ENCODE measurements at places on chromosomes 7 and 10. TPM values are rescaled to one million over a fixed set of nuclear protein-coding genes. Genes with fewer than 3 reads are reported as not detected.

DNA sequence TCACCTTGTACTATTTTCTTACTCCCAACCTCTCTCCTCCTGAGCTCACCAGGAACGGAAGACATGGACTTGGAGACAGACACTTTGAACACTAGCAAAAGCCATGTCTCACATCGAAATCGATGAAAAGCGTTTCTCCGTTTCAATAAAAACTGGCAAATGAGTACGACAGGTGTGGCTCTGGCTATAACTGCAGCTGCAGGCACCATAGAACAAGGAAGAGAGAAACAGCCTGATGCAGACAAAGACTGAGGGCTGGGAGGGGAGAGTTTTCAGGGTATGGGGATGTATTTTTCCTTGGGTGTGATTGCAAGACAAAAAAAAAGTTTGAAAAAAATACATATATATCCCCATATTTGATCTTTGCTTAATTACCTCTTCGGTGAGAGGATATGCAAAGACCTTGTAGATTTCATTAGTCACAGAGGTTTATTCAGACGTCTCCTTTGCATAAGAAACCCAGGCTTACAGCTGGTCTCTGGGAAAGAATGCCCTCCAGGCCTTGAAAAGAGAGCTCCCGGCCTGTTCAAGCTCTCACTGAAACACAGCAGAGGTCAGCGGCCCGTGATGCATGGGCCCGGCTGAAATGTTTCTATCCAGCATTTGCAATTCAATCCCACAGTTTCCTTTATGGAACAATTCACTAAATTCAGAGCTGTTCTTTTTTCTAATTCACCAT lies 63.1 kb downstream of the TLL2 start:
- H3K4me3 ChIP-seq: no peak overlapping the region
- H3K27me3 ChIP-seq: peaks cover 31% of the 10 kb centered on the region
- no peaks in the 10 kb centered on the region for H3K36me3 ChIP-seq

Gene SUMF2
- 119 TPM for total RNA-seq

Gene AZGP1
- total RNA-seq: not detected

- H3K36me3 ChIP-seq: peaks cover 13% of the 10 kb centered on the region
- no peaks in the 10 kb centered on the region for H3K27me3 ChIP-seq
- H3K27ac ChIP-seq: peak overlapping the region; percentile 74
Observed at GRCh38 chr10:3765146-3765545, 19.9 kb downstream of the KLF6 start.

GRCh38 chr10:71778071-71778825 lies 4.9 kb upstream of the VSIR start:
- no peaks in the 10 kb centered on the region for H3K27me3 ChIP-seq
- H3K4me1 ChIP-seq: peaks cover 70% of the 10 kb centered on the region
- no peak for DNase-seq

- H3K27ac ChIP-seq: no peak overlapping the region
- H3K4me3 ChIP-seq: no peak overlapping the region
- H3K4me1 ChIP-seq: no peaks in the 10 kb centered on the region
- DNase-seq: no peak
- H3K36me3 ChIP-seq: no peaks in the 10 kb centered on the region
- peaks cover 32% of the 10 kb centered on the region for H3K27me3 ChIP-seq
Observed at GRCh38 chr7:22137026-22137425, 191.3 kb upstream of the CDCA7L start.

GRCh38 chr10:118698421-118698820 lies 56.3 kb downstream of the CACUL1 start:
- H3K27me3 ChIP-seq: no peaks in the 10 kb centered on the region
- peaks cover 15% of the 10 kb centered on the region for H3K36me3 ChIP-seq
- peak overlapping the region; percentile 61 for H3K27ac ChIP-seq
- H3K4me1 ChIP-seq: peaks cover 25% of the 10 kb centered on the region
- DNase-seq: peak; percentile 86
- peak overlapping the region; percentile 11 for H3K4me3 ChIP-seq

DNA sequence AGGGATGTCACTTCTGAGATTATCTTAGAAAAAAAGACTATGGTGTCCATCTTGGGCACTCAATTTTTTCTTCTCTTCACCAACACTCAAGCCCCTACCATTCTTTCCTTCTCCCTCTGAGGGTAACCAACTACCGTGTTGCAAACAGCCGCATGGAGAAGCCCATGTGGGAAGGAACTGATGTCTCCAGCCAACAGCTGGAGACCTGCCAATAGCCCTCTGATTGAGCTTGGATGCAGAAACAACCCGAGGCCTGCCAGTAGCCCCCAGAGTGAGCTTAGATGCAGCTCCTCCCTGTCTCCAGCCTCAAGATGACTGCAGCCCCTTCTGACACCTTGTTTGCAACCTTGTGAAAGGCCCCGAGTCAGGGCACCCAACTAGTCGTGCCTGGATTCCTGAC lies 36.4 kb upstream of the CHCHD3 start:
- no peak for DNase-seq
- H3K4me1 ChIP-seq: no peaks in the 10 kb centered on the region
- no peak overlapping the region for H3K27ac ChIP-seq

Gene OAT
- 20.7 TPM for total RNA-seq

Gene FGFBP3
- total RNA-seq: 1.3 TPM

DNA sequence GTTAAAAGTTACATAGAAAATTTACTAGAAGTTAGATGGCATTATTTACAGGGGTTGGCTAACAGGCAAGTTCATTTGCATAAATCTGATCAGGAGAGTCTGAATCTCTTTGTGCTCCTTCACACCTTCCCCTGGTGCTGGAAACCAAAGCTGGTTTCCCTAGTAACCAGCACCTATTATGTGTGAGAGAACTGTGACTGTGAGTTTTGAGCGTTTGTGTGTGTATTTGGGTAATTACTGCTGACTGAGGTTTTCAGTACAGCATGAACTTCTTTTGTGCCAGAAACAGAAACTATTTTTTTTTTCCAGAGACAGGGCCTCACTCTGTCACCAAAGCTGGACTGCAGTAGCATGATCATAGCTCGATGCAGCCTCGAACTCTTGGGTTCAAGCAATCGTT lies 10.3 kb upstream of the IFIT1B start:
- peaks cover 29% of the 10 kb centered on the region for H3K4me1 ChIP-seq
- no peaks in the 10 kb centered on the region for H3K36me3 ChIP-seq
- peaks cover 6% of the 10 kb centered on the region for H3K27me3 ChIP-seq
- no peak for DNase-seq

GRCh38 chr10:8054244-8054493 lies 319 bp upstream of the GATA3 start:
- DNase-seq: no peak
- peaks cover 50% of the 10 kb centered on the region for H3K36me3 ChIP-seq
- peaks cover 19% of the 10 kb centered on the region for H3K27me3 ChIP-seq
- peak overlapping the region; percentile 98 for H3K4me3 ChIP-seq
- peak overlapping the region; percentile 98 for H3K27ac ChIP-seq

DNA sequence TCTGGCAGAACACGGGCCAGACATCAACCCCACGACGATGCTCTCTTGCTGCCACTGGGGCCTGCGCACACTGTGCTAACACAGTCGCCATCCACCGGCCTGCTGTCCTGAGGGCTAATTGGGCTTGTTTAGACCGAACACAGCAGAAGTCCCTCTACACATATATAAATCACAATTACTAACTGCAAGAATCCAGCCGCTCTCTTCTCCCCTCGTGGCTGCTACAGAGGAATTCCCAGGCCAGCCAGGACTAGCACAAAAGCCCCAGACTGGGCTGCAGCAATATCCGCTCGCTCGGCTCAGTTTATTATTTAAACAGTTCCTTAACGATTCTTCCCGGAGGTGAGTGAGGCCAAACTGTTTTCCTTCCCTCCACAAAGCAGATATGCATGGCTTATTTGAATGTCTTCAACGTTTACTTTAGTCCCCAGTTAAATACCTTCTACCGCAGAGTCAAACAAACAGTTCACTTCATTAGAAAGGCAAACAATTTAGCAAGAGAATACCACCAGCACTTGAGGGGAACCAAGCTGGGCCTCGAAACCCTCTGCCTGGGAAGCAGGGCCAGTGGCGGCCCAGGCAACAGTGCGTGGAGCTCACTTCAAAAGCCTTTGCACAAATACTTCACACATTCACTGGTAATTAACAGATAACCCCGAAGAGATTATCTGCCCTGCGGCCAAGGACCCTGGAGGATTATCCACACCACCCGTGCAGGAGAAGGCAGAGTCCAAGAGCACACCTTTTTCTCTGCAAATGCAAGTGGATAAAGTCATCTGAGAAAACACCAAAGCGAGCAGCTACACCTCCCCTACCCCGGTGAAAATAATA lies 145.3 kb downstream of the GLI3 start:
- no peak overlapping the region for H3K4me3 ChIP-seq
- H3K4me1 ChIP-seq: no peaks in the 10 kb centered on the region
- no peaks in the 10 kb centered on the region for H3K27me3 ChIP-seq
- no peak for DNase-seq

DNA sequence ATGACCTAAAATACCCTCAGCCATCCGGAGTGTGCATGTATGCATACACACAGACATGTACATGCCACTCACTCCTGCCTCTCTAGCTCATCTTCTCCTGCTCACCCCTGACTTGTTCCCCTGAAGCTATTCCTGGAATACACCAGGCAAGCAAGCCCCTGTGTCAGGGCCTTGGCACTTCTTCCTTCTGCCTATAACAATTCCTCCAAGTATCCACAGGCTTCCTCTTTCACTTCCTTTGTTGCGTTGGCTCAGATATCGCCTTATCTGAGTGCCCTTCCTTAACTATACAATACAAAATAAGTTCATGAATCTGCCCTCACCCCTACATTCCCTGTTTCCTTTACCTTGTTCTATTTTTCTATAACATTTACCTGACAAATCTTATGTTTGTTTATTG lies 88.8 kb downstream of the NOD1 start:
- H3K36me3 ChIP-seq: no peaks in the 10 kb centered on the region
- peaks cover 2% of the 10 kb centered on the region for H3K4me1 ChIP-seq
- H3K27me3 ChIP-seq: no peaks in the 10 kb centered on the region
- no peak overlapping the region for H3K4me3 ChIP-seq
- H3K27ac ChIP-seq: no peak overlapping the region

Gene ADAM12
- total RNA-seq: 1.3 TPM

DNA sequence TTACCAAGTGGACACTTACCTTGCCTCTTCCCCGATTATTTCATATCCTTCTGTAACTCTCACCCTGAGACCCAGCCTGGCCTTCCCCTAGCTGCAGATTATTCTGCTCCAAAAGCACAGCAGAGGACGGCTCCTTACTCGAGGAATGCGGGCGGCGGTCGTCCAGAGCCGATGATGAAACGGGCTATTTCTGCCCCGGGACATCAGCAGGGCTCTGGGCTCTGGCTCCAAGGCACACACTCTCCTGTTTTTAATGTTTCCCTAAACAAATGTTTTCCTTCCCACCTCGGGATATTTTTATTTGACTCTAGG lies 343 bp upstream of the C10orf71 start:
- H3K4me3 ChIP-seq: no peak overlapping the region
- H3K36me3 ChIP-seq: no peaks in the 10 kb centered on the region
- H3K27me3 ChIP-seq: peaks cover 6% of the 10 kb centered on the region
- peaks cover 5% of the 10 kb centered on the region for H3K4me1 ChIP-seq
- DNase-seq: no peak
- H3K27ac ChIP-seq: no peak overlapping the region

DNA sequence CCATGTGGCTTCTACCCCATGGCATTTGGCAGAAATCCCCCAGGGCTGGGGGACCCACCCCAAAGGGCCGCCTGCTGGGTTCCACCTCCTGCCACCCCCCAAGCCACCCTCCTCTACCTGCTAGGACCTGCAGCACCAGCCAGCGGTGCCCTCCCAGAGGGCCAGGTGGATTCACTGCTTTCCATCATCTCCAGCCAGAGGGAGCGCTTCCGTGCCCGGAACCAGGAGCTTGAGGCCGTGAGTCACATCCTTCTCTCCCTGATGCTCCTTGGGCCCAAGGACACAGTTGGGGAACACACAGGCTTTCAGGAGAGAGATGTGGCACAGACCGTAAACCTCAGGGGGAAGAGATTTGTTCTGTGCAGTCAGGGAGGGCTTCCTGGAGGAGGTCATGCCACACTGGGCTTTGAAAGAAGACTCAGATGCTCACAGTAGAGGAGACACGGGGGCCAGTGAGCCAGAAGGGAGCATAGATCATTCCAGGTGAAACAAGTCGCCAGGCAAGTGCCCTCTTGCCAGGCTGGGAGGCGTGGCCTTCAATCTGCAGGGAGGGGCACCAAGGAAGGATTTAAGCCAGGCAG lies 11.5 kb upstream of the SH2B2 start:
- no peak overlapping the region for H3K27ac ChIP-seq
- no peaks in the 10 kb centered on the region for H3K27me3 ChIP-seq
- no peaks in the 10 kb centered on the region for H3K36me3 ChIP-seq

GRCh38 chr10:33712825-33713224 lies 378.4 kb upstream of the NRP1 start:
- no peak overlapping the region for H3K27ac ChIP-seq
- DNase-seq: no peak
- no peaks in the 10 kb centered on the region for H3K4me1 ChIP-seq

- peaks cover 72% of the 10 kb centered on the region for H3K4me1 ChIP-seq
- no peak overlapping the region for H3K4me3 ChIP-seq
- no peak for DNase-seq
Observed at GRCh38 chr10:13103554-13103953, 3.6 kb downstream of the OPTN start.

- H3K27me3 ChIP-seq: peaks cover 14% of the 10 kb centered on the region
- H3K4me1 ChIP-seq: no peaks in the 10 kb centered on the region
- no peak overlapping the region for H3K4me3 ChIP-seq
- no peaks in the 10 kb centered on the region for H3K36me3 ChIP-seq
Observed at GRCh38 chr10:3042589-3042988, 24.8 kb upstream of the PFKP start.

GRCh38 chr10:87861566-87861952 lies 1.8 kb downstream of the KLLN start:
- peaks cover 21% of the 10 kb centered on the region for H3K36me3 ChIP-seq
- no peak for DNase-seq
- H3K27me3 ChIP-seq: no peaks in the 10 kb centered on the region

Gene CRTAC1
- total RNA-seq: not detected

Gene OPN1SW
- not detected for total RNA-seq

GRCh38 chr10:17984056-17984455 lies 32.3 kb downstream of the SLC39A12 start:
- no peak overlapping the region for H3K4me3 ChIP-seq
- H3K27me3 ChIP-seq: no peaks in the 10 kb centered on the region
- no peaks in the 10 kb centered on the region for H3K36me3 ChIP-seq
- no peaks in the 10 kb centered on the region for H3K4me1 ChIP-seq

DNA sequence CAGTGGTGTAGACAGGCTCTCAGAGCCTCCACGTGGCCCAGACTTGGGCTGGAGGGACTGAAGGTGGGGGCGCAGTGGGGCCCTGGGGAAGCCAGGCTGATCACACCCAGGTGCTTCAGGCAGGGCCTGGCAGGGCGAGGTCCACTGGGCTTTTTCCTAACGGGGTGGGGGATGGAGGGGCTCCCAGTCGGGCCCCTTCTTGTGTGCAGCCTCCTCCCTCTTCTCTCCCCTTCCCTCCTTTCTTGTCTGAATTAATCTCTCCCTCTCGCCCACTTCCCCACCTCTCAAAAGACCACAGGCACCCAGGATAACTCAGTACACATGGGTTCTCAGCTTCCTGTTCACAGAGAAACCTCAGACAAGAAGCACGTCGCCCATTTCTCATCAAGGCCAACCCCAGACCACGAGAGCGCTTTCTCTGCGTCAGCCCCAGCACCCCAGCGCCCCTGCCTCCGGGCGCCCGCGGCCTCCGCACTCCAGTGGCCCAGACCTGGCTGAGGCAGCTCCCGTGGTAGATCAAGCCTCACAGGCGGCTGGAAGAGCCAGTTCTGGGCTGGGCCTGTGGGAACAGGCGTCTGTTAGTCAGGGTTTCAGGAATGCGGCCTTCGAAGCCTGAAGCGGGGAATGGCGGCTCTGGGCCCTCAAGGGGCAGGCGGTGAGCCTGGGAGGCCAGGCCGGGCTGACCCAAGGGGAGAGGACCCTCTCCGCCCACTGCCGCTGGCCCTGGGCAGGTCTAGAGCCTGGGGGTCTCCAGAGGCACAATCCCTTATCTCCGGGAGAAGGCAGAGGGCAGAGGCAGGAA lies 50.6 kb downstream of the PWWP2B start:
- H3K27ac ChIP-seq: peak overlapping the region; percentile 96
- H3K27me3 ChIP-seq: no peaks in the 10 kb centered on the region
- H3K4me1 ChIP-seq: peaks cover 46% of the 10 kb centered on the region

Gene CPA4
- not detected for total RNA-seq

Measured in activated CD4-positive, alpha-beta memory T cell treated with anti-CD3 and anti-CD28 coated beads, Interleukin-2, amount 10 ng/mL, durations not matched to agents 7 days and 5 days (primary cell).